ENCODE measurements at places on chromosomes 11 and 22.
A peak's percentile ranks its signal among the peaks of the same experiment; 100 is the strongest.

- H3K27ac ChIP-seq, result no peak overlapping the region
- no peaks in the 10 kb centered on the region for H3K36me3 ChIP-seq
- H3K4me1 ChIP-seq, result no peaks in the 10 kb centered on the region
- H3K27me3 ChIP-seq, result no peaks in the 10 kb centered on the region
- no peak for DNase-seq
Measured at GRCh38 chr11:82038154-82038553, 695.5 kb downstream of the FAM181B start.

DNA sequence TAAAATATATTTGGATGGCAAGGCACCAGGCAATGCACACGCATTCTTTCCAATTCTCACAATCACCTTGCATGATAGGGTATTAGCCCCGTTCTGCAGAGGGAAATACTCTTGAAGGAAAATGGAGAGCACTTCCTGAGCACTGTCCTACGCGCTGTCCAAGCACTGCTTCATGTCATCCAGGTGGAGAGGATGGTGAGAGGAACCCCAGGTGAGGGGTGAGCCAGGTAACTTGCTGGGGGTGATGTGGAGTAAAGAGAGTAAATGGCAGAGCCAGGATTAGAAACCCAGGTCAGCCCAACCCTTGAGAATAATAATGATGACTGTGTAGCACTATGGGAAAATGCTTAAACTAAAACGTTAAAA lies 711 bp upstream of the PACSIN2 start:
- peak overlapping the region; percentile 93 for H3K4me3 ChIP-seq
- peaks cover 17% of the 10 kb centered on the region for H3K4me1 ChIP-seq
- H3K36me3 ChIP-seq, result no peaks in the 10 kb centered on the region
- H3K27ac ChIP-seq, result peak overlapping the region; percentile 59
- no peak for DNase-seq
- H3K27me3 ChIP-seq, result no peaks in the 10 kb centered on the region

GRCh38 chr22:47386812-47387510 lies 624.5 kb downstream of the TBC1D22A start:
- no peak overlapping the region for H3K4me3 ChIP-seq
- H3K36me3 ChIP-seq, result no peaks in the 10 kb centered on the region
- no peak for DNase-seq
- H3K27me3 ChIP-seq, result no peaks in the 10 kb centered on the region
- H3K4me1 ChIP-seq, result no peaks in the 10 kb centered on the region

DNA sequence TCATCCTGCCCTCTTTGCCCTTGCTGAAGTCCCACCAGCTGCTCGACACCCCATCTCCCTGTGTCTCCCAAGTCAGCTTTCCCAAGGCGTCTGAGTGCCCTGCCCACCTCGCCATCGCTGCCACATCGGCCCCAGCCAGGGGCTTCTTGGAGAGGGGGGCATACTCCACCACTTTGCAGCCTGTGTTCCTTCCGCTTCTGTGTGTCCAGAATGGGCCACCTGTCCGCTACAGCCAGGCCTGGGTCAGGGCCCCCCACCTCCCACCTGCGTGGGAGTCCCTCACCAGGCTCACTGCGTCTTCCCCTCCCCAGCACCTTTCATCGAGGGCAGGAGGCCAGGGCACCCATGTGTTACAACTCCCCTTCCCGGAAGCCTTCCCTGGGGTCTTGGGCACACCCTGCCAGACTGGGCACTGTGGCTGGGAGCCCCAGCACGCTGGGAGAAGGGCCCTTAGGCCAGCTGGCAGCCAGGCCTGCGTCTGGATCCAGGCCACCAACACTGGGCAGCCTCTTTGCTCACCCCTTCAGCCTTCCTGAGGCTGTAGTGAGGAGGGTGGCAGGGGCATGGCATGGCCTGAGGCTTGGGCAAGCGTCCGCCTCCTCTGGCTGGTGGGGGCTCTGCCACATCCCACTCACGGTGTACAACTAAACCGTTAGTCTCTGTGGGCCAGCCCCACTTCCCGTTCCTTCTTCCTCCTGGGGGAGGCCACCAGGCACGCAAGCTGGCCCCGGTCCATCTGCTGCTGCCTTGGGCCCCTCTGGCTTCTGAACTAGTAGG lies 13.4 kb downstream of the CPT1A start:
- no peak for DNase-seq
- no peak overlapping the region for H3K27ac ChIP-seq
- no peak overlapping the region for H3K4me3 ChIP-seq
- no peaks in the 10 kb centered on the region for H3K27me3 ChIP-seq

- H3K36me3 ChIP-seq, result peaks cover 6% of the 10 kb centered on the region
- no peak overlapping the region for H3K4me3 ChIP-seq
- DNase-seq, result no peak
- H3K27me3 ChIP-seq, result no peaks in the 10 kb centered on the region
- peaks cover 4% of the 10 kb centered on the region for H3K4me1 ChIP-seq
- no peak overlapping the region for H3K27ac ChIP-seq
Measured at GRCh38 chr22:50705219-50705691, 32.6 kb downstream of the SHANK3 start.

DNA sequence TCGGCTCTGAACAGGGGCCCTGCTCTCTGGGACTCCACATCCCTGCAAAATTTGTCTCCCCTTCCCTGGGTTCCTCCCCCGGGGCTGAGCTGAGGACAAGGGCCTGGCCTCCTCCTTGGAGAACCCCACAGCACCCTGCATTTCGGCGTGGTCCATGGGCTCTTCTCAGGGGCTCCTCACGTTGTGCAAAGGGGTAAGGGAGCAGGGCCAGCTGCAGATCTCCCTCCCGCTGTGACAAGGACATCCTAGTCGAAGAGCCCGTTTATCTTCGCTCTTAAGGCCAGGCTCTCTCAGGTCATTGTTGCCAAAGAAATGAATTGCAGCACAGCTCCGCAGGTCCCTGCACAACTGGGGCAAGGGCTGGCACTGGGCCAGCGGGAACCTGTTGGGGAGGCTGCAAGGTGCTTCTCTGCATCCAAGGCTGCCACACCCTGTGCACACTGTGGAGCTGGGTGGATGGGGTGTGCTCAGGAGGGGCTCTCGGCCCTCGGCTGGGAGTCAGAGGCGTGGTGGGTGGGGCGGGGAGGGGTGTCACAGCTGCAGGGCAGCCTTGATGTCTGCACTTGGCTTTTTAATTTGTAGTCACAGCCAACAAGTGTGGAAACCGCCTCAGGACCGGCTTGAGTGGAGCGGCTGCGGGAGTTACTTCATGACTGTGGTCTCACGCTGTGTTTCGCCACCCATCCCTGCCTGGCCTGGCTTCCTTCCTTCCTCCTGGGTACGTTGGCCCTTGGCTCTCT lies 26.6 kb upstream of the SEPTIN5 start:
- no peaks in the 10 kb centered on the region for H3K27me3 ChIP-seq
- no peak for DNase-seq
- H3K4me1 ChIP-seq, result peaks cover 42% of the 10 kb centered on the region
- no peak overlapping the region for H3K4me3 ChIP-seq
- no peaks in the 10 kb centered on the region for H3K36me3 ChIP-seq

- H3K27me3 ChIP-seq, result no peaks in the 10 kb centered on the region
- H3K36me3 ChIP-seq, result peaks cover 4% of the 10 kb centered on the region
Measured at GRCh38 chr22:17842386-17842785, 68.1 kb upstream of the BID start.

Measured in vagina (tissue), 2 donors.